ENCODE measurements at places on chromosomes 5 and 9. TPM values are rescaled to one million over a fixed set of nuclear protein-coding genes. Genes with fewer than 3 reads are reported as not detected.

GABBR2 gene
- 0.19 TPM for total RNA-seq

TMEFF1 gene
- total RNA-seq = 0.99 TPM

GPBP1 gene
- total RNA-seq = 29.5 TPM

DPP7 gene
- 52.4 TPM for total RNA-seq

WHRN gene
- total RNA-seq = 3.1 TPM

ZNF300 gene
- 4.0 TPM for total RNA-seq

TRMO gene
- 7.3 TPM for total RNA-seq
